A549 treated with AZD2906 at 1 μM for 4 hours (cell line): ENCODE measurements at places on chromosomes 7 and 10. TPM values are rescaled to one million over a fixed set of nuclear protein-coding genes. Genes with fewer than 3 reads are reported as not detected.

Gene KAZALD1
- 2.0 to 3.4 TPM (median 3.1 TPM) in 5 replicates for total RNA-seq

Gene NUTM2D
- total RNA-seq: 1.2 to 1.7 TPM (median 1.4 TPM) in 5 replicates

Gene TUBAL3
- total RNA-seq: 0.23 to 0.31 TPM (median 0.31 TPM) in 5 replicates

Gene CAMK1D
- 7.6 to 8.5 TPM (median 8.2 TPM) in 5 replicates for total RNA-seq

Gene FXYD4
- not detected in 5 replicates for total RNA-seq

Gene OR9A2
- not detected in 5 replicates for total RNA-seq

Gene GRM3
- total RNA-seq: not detected in 5 replicates

Gene CCDC3
- 1.0 to 1.4 TPM (median 1.2 TPM) in 5 replicates for total RNA-seq

Gene ATP5MK
- 466 to 497 TPM (median 484 TPM) in 5 replicates for total RNA-seq

Gene FAM25G
- total RNA-seq: 0.73 to 1.2 TPM (median 0.90 TPM) in 4 of 5 replicates, not detected in the other

Gene CD36
- total RNA-seq: 0.07 to 0.20 TPM (median 0.09 TPM) in 4 of 5 replicates, not detected in the other

Gene C10orf71
- total RNA-seq: not detected in 5 replicates

Gene KCNIP2
- 0.35 to 0.60 TPM (median 0.47 TPM) in 5 replicates for total RNA-seq

Gene PRPS1L1
- total RNA-seq: not detected in 5 replicates

Gene SPOCK2
- total RNA-seq: 0.29 to 0.53 TPM (median 0.40 TPM) in 5 replicates

Gene PNLIPRP2
- total RNA-seq: 0.06 to 0.14 TPM (median 0.08 TPM) in 4 of 5 replicates, not detected in the other

Gene RTKN2
- 0.75 to 1.0 TPM (median 0.85 TPM) in 5 replicates for total RNA-seq

Gene HOXA11
- 0.45 to 0.69 TPM (median 0.55 TPM) in 5 replicates for total RNA-seq

Gene CPN1
- total RNA-seq: 0.22 to 0.37 TPM (median 0.34 TPM) in 5 replicates

Gene NKX2-3
- 0.05 to 0.09 TPM (median 0.06 TPM) in 5 replicates for total RNA-seq

Gene BEND7
- total RNA-seq: 8.4 to 10.4 TPM (median 10.0 TPM) in 5 replicates

Gene SERPINE1
- total RNA-seq: 1,708 to 2,057 TPM (median 1,848 TPM) in 5 replicates

Gene CCT6A
- 248 to 256 TPM (median 255 TPM) in 5 replicates for total RNA-seq

Gene FOXP2
- total RNA-seq: not detected in 5 replicates

Gene VENTX
- 0.02 TPM in 1 of 5 replicates, not detected in the others for total RNA-seq
